H1 (cell line): ENCODE measurements at places on chromosomes 4 and X. TPM values are rescaled to one million over a fixed set of nuclear protein-coding genes. Genes with fewer than 3 reads are reported as not detected.

GRCh38 chrX:69615342-69615741 is 571 bp upstream of the EDA start:
- no peaks in the 10 kb centered on the region for H3K4me1 ChIP-seq
- H3K4me3 ChIP-seq = peak overlapping the region; percentile 36; the same call in 1 of the 2 replicates
- peaks cover 4% of the 10 kb centered on the region; the same call in 1 of the 2 replicates for H3K27me3 ChIP-seq
- H3K27ac ChIP-seq = no peak overlapping the region
- DNase-seq = peak; percentile 39

The SSX1 gene
- not detected in 2 replicates for total RNA-seq

DNA sequence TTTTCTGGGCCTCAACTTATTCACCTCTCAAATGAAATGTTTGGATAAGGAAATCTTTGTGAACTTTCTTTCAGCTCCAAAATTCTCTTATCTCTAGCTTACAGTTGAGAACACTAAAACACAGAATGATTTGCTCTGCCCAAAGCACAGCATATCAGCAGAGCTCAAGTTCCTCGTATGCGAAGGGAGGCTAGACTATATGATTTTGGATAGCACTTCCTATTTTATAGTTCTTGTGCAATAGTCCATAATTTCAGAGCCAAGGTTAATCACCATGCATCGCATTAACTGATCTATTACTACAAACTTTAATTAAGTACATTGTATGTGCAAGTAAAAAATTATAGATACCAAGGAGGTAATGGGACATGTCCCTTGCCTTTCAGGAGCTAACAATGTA is 27.0 kb upstream of the KLHL13 start:
- no peaks in the 10 kb centered on the region for H3K27me3 ChIP-seq
- no peak overlapping the region for H3K27ac ChIP-seq
- no peaks in the 10 kb centered on the region for H3K36me3 ChIP-seq
- no peaks in the 10 kb centered on the region for H3K4me1 ChIP-seq

DNA sequence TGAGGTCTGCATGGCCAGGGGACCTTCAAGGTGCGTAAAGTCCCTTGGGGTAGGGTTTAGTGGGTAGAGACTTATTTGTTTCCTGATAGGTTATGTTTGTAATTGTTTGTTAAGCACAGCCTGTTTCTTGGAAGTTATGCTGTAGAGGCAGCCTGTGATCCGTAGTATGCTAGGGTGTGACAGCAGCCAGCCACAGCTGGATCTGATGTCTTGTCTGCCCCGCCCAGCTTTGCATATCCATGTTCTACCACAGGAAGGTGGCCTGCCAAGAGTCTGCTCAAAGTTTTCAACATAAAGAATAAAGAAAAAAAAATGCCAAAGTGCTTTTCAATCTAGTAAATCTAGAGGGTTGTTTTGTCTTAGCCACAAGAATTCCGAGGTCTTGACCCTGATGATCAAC is 19.1 kb upstream of the PRRG3 start:
- no peak overlapping the region for H3K4me3 ChIP-seq
- H3K27me3 ChIP-seq = no peaks in the 10 kb centered on the region
- H3K4me1 ChIP-seq = no peaks in the 10 kb centered on the region
- H3K27ac ChIP-seq = no peak overlapping the region

The NRK gene
- total RNA-seq = 7.0 and 8.3 TPM in 2 replicates

- H3K4me3 ChIP-seq = no peak overlapping the region
- no peak for DNase-seq
- no peaks in the 10 kb centered on the region for H3K4me1 ChIP-seq
- peaks cover 3% of the 10 kb centered on the region; the same call in 1 of the 2 replicates for H3K36me3 ChIP-seq
- no peaks in the 10 kb centered on the region for H3K27me3 ChIP-seq
These were observed 8.5 kb downstream of the NUDT11 start for GRCh38 chrX:51487960-51488267.

GRCh38 chrX:121161501-121161933 is 114.1 kb downstream of the GLUD2 start:
- no peak overlapping the region for H3K27ac ChIP-seq
- DNase-seq = no peak
- H3K4me1 ChIP-seq = no peaks in the 10 kb centered on the region
- H3K27me3 ChIP-seq = no peaks in the 10 kb centered on the region

GRCh38 chr4:165971933-165972332 is 98.9 kb downstream of the TLL1 start:
- H3K4me3 ChIP-seq = no peak overlapping the region
- H3K27me3 ChIP-seq = no peaks in the 10 kb centered on the region
- H3K36me3 ChIP-seq = no peaks in the 10 kb centered on the region
- no peaks in the 10 kb centered on the region for H3K4me1 ChIP-seq

- no peaks in the 10 kb centered on the region for H3K27me3 ChIP-seq
- no peaks in the 10 kb centered on the region for H3K4me1 ChIP-seq
- H3K4me3 ChIP-seq = no peak overlapping the region
These were observed 12.7 kb upstream of the CD38 start for GRCh38 chr4:15765391-15765790.

The DCX gene
- total RNA-seq = 2.4 and 3.3 TPM in 2 replicates

GRCh38 chrX:3712051-3712869 is 1.2 kb downstream of the PRKX start:
- DNase-seq = no peak
- peak overlapping the region; percentile 73 for H3K4me3 ChIP-seq
- H3K27ac ChIP-seq = no peak overlapping the region
- H3K27me3 ChIP-seq = no peaks in the 10 kb centered on the region; the same call in 1 of the 2 replicates

- H3K36me3 ChIP-seq = peaks cover 90% of the 10 kb centered on the region
- no peak overlapping the region for H3K27ac ChIP-seq
- no peaks in the 10 kb centered on the region for H3K4me1 ChIP-seq
- no peak for DNase-seq
- no peak overlapping the region for H3K4me3 ChIP-seq
These were observed 31.8 kb downstream of the WDR1 start for GRCh38 chr4:10084651-10085358.

DNA sequence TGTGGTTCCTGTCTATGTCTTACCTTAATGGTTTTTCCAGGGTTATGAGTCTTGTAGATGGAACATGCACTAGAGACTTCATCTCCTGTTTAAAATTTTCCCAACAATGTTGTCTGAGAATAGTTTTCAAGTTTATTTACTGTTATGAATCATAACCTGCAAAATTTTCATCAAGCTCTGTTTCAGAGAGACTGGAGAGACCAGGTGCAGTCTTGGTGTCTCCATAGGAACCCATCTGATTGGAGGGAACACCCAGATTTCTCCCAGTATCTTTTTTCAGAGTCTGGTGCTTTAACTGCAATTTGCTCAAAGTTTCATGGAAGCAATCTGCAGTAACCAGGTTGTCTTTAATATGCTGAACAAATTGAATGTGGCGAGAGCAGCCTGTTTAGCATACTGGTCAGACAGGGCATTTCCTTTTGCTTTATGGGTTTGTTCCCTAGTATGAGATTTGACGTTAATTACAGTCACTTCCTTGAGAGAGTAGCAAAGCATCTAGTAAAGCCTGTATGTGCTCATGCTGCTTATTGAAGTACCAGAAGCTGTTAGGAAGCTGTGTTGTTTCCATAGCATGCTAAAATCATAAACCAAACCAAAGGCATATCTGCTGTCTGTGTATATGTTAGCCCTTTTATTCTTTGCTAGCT is 18.8 kb upstream of the VSIG1 start:
- no peak overlapping the region for H3K4me3 ChIP-seq
- no peak overlapping the region for H3K27ac ChIP-seq
- no peaks in the 10 kb centered on the region for H3K4me1 ChIP-seq
- H3K27me3 ChIP-seq = no peaks in the 10 kb centered on the region

DNA sequence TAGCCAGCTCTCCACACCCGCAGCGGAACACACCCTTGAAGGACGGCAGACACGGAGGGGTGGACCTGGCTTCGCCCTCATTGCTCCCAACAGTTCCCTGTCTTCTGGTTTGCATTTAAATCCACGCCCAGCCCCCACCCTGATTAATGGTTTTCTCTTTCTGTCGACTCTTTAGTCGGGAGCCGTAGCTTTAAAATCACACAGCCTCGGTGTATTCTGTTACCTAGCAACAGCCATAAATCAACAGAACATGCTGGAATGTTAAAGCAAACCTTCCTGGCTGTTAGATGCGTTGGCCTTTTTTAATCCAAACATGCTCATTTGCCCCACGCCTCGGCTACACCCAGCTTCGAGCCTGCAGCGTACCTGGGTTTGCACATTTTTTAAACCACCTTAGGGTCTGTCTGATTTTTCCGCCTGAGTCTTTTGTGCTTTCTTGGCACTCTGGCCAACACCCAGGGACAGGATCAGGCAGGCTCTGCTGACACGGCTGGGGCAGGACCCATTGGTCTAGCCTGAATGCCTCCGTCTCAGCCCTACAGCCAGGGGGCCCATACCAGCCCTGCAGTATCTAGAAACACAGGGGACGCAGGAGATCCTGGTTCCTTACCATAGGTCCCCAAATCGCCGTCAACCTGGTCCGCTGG is 21.4 kb upstream of the PPP2R2C start:
- no peaks in the 10 kb centered on the region for H3K36me3 ChIP-seq
- H3K4me1 ChIP-seq = no peaks in the 10 kb centered on the region
- DNase-seq = no peak
- peak overlapping the region; percentile 29; the same call in 1 of the 2 replicates for H3K27ac ChIP-seq
- H3K27me3 ChIP-seq = no peaks in the 10 kb centered on the region
- no peak overlapping the region for H3K4me3 ChIP-seq

GRCh38 chr4:5972571-5972970 is 45.7 kb downstream of the C4orf50 start:
- H3K27ac ChIP-seq = no peak overlapping the region
- peaks cover 2% of the 10 kb centered on the region for H3K4me1 ChIP-seq
- DNase-seq = no peak
- H3K27me3 ChIP-seq = no peaks in the 10 kb centered on the region
- H3K4me3 ChIP-seq = no peak overlapping the region
